NCI-H460 (cell line): ENCODE measurements at places on chromosomes 12 and 14. TPM values are rescaled to one million over a fixed set of nuclear protein-coding genes. Genes with fewer than 3 reads are reported as not detected.

EPYC gene
- total RNA-seq, result not detected in 2 replicates

C12orf56 gene
- 0.40 TPM in 1 of 2 replicates, not detected in the other for total RNA-seq

PPP1R1A gene
- not detected in 2 replicates for total RNA-seq

SPATA7 gene
- total RNA-seq, result 42.9 and 50.2 TPM in 2 replicates

GARIN6 gene
- not detected in 2 replicates for total RNA-seq

INHBE gene
- 1.3 and 2.2 TPM in 2 replicates for total RNA-seq

NPC2 gene
- total RNA-seq, result 59.3 and 74.8 TPM in 2 replicates

OTUB2 gene
- 0.72 and 0.74 TPM in 2 replicates for total RNA-seq

CLEC7A gene
- not detected in 2 replicates for total RNA-seq

GRCh38 chr12:114368685-114369452 is 37.1 kb downstream of the TBX5 start:
- no peak for DNase-seq

- DNase-seq, result no peak
Measured at GRCh38 chr12:86389949-86390348, 133.8 kb upstream of the MGAT4C start.

DNA sequence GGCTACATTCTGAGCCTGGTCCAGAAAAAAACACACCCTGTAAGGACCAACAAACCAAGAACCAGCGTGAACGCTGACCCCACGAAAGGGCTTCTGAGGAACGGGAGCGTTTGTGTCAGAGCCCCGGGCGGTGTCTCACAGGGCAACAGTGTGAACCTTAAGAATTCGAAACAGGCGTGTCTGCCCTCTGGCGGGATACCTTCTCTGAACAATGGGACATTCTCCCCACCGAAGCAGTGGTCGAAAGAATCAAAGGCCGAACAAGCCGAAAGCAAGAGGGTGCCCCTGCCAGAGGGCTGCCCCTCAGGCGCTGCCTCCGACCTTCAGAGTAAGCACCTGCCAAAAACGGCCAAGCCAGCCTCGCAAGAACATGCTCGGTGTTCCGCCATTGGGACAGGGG is 7.9 kb downstream of the DACT1 start:
- DNase-seq, result no peak

DNA sequence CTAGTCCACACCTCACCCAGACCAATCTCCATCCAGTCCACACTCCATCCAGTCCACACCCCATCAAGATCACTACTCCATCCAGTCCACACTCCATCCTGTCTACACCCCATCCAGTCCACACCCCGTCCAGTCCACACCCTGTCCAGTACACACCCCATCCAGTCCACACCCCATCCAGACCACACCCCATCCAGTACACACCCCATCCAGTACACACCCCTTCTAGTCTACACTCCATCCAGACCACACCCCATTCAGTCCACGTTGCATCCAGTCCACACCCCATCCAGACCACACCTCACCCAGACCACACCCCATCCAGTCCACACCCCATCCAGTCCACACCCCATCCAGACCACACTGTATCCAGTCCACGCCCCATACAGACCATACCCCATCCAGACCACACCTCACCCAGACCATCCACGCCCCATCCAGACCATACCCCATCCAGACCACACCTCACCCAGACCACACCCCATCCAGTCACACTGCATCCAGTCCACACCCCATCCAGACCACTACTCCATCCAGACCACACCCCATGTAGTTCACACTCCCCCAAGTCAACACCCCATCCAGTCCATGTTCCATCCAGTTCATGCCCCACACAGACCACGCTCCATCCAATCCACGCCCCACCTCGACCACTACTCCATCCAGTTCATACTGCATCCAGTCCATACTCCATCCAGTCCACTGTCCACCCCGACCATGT is 116.6 kb upstream of the RTL1 start:
- no peak for DNase-seq

DNA sequence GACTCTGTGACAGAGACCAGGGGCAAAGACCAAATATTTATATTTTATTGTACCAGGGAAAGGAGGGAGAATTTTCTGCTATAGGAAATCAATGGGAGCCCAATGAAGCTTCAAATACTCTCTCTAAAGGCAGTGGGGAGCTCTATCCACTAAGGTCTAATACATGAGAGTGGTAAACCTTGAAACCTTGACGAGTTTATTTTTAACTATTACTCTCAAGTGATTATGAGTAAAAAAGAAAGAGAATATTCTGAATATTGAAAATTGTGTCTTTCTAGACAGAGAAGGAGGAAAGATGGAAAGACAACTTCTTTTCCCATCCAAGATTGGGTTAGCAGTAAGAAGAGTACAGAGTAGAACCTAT is 1722.1 kb upstream of the SEL1L start:
- no peak for DNase-seq

DNA sequence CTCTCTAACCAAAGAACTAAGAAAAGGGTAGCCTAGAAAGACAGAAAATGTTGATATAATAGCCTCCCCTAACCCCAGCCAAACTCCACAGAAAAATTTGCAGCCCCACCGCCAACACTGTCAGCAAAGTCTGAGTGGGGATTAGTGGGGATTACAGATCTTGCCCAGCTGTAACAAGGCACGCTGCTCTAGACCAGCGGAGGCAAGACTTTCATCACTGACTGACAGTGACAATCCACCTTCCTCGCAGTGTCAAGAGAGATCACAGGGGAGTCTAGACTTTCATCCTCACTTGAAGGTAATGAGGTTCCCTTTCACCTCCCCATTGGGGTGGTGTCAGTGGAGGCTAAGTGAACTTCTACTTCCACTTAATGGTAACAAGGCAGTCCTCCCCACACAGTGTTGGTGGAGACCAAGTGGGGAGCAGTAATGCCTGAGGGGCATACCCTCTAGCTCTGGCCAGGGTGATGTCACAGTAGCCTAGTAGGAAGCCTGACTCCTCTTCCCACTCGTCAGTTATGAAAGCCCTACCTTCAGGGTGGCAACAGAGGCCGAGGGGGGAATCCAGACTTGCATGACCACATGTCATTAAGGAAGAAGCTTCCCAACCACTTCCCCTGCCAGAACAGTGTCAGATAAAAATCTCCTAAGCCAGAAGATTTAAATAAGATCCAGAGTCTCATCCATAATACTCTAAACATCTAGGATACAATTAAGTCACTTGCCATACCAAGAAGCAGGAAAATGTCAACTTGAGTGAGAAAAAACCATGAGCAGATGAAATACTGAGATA is 91.7 kb upstream of the RASSF8 start:
- no peak for DNase-seq

- no peak for DNase-seq
Measured at GRCh38 chr12:89083491-89083890, 268.8 kb downstream of the DUSP6 start.

DNA sequence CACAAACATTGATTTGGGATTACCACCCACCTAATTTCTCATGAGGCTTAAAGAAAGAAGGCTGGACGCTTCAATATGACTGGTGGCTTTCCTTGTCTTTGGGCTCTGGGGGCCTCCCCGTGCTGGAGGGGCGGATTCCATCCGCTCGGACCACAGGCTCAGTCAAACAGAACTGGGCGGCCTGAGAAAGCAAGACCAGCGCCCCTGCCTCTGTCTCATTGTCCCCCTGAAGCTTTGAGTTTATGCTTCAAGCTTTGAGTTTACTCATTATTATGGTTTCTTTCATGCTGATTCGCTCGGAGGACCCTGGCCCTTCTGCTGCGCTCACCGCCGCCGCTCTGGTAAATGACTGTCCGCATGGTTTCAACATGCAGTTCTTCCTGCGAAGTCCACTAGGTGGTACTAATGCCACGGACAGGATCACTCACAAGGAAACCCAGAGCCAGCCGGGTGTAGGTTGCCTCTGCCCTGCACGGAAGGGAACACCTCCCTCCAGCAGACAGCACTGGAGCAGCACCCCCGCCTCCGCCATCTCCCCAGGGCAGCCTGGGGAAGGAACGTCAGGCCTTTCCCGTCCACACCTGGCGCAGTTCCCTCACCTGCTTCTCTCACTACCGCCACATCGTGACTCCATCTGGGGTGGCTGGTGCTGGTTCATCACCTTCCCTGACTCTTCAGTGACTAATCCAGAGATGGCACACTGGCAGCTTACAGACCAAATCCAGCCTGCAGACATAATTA is 13.2 kb upstream of the TIGAR start:
- peak; percentile 66 for DNase-seq

- no peak for DNase-seq
Measured at GRCh38 chr14:75047506-75047905, 3.8 kb downstream of the MLH3 start.

DNA sequence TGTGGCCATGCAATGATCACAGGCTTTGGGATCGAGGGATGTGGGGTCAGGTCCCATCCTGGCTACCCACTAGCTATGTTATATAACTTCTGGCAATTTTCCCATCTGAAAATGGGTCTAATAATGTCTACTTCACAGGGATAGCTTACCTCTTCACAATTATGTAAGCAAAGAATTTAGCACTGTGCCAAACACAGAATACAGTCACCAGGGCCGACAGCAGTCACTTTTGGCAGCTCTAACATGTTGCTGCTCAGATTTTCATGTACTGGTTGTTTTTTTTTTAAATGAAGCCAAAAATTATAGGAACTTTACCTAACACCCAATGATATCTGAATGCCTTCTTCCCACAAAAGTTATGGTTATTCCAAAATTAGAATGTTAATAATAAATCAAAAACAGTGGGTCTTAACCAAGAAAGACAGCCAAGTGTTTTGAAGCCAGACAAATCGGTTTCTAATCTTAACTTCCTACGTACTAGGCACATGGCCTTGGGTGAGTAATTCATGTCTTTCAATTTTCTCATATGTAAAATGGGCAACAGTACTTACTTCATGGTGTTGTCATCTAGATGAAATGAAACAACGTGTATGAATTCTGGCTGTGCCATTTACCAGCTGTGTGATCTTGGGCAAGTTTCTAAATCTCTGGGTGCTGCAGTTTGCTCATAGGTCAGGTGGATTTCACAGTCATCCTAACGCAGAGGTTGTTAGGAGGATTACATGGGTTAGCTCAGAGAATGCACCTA is 13.0 kb upstream of the PCED1B start:
- no peak for DNase-seq

- DNase-seq, result peak; percentile 40
Measured at GRCh38 chr12:2284857-2285256, 232.1 kb downstream of the CACNA1C start.

DNA sequence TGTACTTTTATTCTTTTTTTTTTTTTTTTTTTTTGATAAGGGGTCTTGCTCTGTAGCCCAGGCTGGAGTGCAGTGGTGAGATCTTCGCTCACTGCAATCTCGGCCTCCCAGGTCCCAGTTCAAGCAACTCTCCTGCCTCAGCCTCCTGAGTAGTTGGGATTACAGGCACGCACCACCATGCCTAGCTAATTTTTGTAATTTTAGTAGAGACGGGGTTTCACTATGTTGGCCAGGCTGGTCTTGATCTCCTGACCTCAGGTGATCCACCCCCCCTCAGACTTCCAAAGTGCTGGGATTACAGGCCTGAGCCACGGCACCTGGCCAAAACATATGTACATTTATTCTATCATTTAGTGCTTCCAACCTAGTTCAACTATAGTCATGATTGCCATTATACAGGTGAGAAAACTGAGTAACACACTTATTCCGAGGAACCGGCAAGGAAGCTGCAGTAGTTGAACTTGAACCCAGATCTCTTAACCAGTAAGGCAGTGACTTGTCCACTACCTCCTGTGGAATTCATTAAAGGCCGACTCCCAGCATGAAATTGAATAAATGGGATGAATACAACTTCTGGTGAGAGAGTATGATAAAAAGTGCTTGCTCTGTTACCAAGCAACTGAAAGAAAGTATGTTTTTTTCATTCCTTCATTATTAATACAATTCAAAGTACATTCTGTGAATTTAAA is 755 bp upstream of the ATF7IP start:
- DNase-seq, result no peak

DNA sequence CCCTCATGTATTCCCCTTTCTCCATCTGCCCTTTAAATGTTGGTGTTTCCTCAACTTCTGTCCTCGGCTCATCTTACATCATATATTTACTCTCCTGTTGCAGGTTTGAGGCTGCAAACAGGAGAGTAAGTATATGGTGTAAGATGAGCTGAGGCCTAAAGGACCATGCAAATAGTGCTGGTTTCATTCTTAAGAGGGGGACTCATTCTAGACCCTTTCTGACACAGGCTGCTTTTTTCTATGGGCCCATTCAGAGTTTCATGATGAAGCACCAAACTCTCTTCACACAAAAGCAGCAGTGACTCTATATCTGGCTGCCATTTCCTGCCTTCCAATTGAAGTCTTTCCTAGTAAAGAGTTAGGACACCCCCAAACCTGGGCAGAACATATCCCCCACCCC is 218.5 kb downstream of the PHLDA1 start:
- no peak for DNase-seq

- DNase-seq, result no peak
Measured at GRCh38 chr12:26789731-26790644, 43.0 kb downstream of the ITPR2 start.

GRCh38 chr12:122908915-122909314 is 13.0 kb upstream of the VPS37B start:
- no peak for DNase-seq

- peak; percentile 47 for DNase-seq
Measured at GRCh38 chr12:120261951-120262851, 3.3 kb downstream of the PXN start.

GRCh38 chr14:100131181-100131580 is 28.3 kb downstream of the DEGS2 start:
- DNase-seq, result no peak

DNA sequence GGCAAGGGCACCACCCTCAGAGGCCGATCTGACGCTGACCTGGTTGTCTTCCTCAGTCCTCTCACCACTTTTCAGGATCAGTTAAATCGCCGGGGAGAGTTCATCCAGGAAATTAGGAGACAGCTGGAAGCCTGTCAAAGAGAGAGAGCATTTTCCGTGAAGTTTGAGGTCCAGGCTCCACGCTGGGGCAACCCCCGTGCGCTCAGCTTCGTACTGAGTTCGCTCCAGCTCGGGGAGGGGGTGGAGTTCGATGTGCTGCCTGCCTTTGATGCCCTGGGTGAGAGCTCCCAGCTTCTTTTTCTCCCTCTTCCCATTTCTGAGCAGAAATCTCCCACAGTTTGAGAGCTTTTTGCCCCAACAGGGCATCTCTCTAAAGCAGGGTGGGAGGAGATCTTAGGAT is 1.8 kb downstream of the OAS1 start:
- DNase-seq, result no peak

DNA sequence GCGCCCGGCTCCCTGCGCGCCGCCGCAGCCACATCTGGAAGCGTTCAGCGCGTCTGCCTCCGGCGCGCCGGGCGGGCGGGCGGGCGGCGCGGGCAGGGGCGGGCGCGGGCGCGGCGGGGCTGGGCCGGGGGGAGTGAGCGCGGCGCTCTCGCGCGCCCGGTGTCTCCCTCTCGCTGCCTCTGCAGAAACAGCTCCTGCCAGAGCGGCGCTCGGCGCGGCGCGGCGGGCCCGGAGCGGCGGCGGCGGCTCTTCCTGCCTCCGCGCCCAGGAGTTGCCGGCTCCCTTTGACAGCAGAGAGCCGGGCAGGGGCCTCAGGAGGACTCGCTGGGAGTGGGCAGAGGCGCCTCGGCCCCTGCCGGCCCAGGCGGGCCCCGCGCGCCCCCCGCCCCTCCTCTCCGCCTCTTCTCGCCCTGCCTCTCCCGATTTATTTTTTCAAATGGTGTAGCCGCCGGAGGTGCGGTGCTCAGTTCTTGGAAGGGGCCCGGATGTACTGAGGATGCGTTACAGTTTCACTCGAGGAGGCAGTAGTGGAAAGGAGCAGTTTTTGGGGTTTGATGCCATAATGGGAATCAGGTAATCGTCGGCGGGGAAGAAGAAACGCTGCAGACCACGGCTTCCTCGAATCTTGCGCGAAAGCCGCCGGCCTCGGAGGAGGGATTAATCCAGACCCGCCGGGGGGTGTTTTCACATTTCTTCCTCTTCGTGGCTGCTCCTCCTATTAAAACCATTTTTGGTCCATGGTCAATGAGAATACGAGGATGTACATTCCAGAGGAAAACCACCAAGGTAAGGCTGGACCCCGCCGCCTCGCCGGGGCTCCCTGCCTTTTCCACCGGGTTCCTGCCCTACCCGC is at the start of gene CACNA1C:
Gene CACNA1C (plus strand): TSS at position 162 of the 853 bp plus-strand sequence. CDS start 576 bp downstream, at position 738.
- no peak for DNase-seq
